ENCODE measurements at places on chromosomes 5 and 9.

DNA sequence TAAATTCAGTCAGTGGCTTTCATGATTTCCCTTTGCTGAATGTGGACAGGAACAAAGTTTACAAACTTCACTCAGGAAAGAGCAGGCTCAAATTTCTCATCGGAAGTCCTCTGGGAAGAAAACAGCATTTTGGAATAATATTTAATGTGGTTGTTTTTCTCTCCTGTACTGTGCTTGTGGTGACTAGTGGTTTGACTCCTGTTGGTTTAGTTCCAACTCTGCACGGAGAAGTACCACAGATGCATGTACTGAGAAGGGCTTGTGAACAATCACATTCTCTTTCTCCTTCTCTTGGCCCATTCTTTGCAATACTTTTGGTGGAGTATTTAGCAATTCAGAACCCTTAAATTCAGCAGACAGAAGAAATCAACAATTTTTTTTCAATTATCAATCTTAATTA lies 13.3 kb downstream of the MPDZ start:
- peak; percentile 84 for DNase-seq

DNA sequence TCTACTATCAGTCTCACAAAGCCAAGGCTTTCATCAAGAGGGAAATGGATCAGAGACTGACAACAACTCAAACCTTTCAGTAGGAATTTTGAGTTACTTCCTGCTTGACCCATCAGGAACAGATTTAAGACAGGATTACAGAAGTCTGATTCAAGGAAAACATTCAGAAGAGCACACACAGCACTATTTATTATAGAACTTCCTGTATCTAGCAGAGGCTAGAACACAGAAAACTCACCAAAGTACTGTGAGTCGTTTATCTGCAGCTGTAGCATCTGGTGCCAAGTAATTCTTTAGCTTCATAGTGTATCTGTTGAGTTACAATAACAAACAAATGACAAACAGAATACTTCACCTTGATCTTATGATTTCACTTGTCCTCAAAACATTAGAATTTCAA lies 13.8 kb downstream of the LEAP2 start:
- DNase-seq, result no peak

GRCh38 chr9:113444736-113445135 lies 18.8 kb upstream of the RGS3 start:
- no peak for DNase-seq

GRCh38 chr5:179864686-179865085 lies 6.1 kb upstream of the MRNIP start:
- DNase-seq, result no peak

DNA sequence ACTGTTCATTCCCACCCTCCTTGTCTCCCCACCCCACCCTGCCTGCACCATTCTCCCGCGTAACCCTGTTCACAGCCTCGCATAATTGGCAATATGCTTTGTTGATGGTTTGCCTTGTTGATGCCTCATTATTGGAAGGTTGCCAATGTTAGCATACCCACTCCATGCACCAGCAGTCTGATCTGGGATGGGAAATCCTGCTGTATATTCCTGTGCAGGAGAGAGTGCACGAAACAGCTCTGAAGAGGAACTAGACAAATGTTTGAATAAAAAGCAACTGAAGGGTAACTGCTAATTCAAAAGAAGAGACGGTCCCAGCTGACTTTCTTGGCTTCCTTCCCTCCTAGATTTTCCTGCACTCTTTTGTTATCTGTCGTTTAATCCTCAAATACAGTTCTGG lies 271.7 kb upstream of the TLE4 start:
- DNase-seq, result no peak

GRCh38 chr5:137611794-137612435 lies 112.8 kb upstream of the SPOCK1 start:
- no peak for DNase-seq

- no peak for DNase-seq
Observed at GRCh38 chr5:76715486-76715735, 515 bp upstream of the F2R start.

DNA sequence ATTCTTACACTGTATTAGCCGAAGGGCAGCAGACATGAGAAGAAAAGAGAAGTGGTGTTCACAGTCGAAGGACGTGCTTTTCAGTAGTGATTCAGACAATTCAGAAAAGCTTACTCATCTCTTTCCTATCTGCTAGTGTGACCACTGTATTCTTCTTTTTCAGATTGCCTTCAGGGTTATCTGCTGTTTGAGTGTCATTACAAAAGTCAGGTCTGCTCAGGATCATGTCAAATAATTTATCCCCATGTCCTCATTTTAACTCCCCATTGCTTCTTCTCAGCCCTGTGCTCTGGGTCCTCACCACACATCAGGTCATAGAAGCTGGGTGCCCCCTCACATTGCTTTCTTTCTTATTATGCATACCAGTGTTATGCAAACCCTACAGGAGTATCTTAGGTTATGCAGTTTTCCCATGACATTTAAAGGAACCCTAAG lies 394.0 kb downstream of the CETN3 start:
- peak; percentile 25 for DNase-seq

GRCh38 chr5:61915646-61916045 lies 390.4 kb upstream of the KIF2A start:
- DNase-seq, result no peak

DNA sequence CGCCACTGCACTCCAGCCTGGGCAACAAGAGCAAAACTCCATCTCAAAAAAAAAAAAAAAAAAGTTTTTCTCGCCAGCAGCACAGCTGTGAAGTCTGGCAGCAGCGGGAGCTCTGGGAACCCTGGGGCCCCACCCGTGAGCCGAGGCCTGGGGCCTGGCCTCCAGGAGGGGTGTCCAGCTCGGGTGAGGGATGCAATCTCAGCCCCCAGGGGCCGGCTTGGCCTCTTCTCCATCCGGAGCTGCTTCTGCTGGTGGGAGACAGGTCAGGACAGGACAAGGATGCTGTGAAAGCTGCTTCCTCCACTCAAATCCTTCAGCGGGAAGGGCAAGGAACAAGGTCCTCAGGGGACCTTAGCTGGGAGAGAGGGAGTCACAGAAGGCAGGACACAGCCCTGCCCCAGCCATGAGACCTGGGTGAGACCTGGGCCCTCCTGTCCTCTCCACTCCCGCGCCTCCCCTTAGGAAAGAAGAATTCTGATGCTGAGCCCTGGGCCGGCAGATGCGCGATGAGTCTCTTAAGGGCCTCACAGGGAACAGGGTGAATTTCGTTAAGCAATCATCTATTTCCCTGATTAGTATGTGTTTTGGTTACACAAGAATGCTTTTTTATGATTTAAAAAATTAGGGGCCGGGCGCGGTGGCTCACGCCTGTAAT lies 30.6 kb downstream of the PLPP7 start:
- peak; percentile 47 for DNase-seq

DNA sequence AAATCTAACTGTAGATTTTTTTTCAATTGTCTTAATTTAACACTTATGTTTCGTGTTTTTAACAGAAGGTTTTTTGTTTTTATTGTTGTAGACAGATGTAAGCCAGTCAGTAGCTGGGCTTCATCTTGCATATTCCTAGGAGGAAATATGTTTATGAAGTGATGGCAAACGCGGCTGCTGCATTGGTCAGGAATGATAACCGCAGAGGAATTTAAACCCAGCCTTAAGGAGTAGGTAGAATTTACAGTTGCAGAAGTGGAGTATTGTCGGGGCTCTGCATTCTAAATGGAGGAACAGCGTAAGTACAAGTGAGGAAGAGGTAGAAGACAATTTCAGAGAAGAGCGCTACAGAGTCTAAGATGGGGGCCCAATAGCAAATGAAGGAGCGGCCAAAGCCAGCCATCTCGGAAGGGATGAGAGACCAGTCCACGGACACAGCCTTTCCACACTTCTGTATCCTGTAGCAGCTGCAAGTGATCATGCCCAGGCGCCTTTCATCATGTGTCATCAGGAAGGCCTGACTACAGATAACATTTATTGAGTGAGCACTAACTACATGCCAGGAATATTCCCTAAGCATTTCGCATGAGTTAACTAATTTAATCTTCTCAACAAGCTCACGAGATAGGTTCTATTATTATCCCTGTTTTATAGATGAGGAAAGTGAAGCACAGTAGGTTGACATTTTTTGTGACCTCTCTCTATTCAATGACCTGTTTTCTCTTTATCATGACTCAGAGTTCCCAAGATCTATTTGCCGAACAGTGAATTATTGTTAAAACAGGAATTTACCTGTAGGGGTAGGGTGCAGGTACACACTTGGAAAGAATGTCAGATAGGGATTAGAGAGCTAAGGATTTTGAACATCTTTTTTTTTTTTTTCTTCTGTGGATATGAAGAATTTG lies 38.1 kb downstream of the CMYA5 start:
- no peak for DNase-seq

GRCh38 chr5:157469073-157469472 lies 9.1 kb downstream of the NIPAL4 start:
- DNase-seq, result no peak

- no peak for DNase-seq
Observed at GRCh38 chr5:88691945-88692868, 190.8 kb downstream of the MEF2C start.

GRCh38 chr9:6907772-6908381 lies 150.1 kb downstream of the KDM4C start:
- DNase-seq, result peak; percentile 58
